Activated T-helper 17 cell treated with anti-CD3 and anti-CD28 coated beads, Interleukin-2, amount 50 U/mL, for 72 hours (primary cell): ENCODE measurements at places on chromosomes 11 and 22. TPM values are rescaled to one million over a fixed set of nuclear protein-coding genes. Genes with fewer than 3 reads are reported as not detected.

GRCh38 chr11:6623391-6624363 is 4.5 kb upstream of the TPP1 start:
- ATAC-seq, result no peak
- H3K27me3 ChIP-seq, result no peaks in the 10 kb centered on the region
- H3K27ac ChIP-seq, result peak overlapping the region; percentile 68
- H3K4me1 ChIP-seq, result peaks cover 6% of the 10 kb centered on the region
- no peak overlapping the region for H3K4me3 ChIP-seq
- no peaks in the 10 kb centered on the region for H3K36me3 ChIP-seq

GRCh38 chr11:84022201-84022600 is 736.0 kb upstream of the CCDC90B start:
- H3K27ac ChIP-seq, result no peak overlapping the region
- ATAC-seq, result no peak
- H3K36me3 ChIP-seq, result no peaks in the 10 kb centered on the region

DNA sequence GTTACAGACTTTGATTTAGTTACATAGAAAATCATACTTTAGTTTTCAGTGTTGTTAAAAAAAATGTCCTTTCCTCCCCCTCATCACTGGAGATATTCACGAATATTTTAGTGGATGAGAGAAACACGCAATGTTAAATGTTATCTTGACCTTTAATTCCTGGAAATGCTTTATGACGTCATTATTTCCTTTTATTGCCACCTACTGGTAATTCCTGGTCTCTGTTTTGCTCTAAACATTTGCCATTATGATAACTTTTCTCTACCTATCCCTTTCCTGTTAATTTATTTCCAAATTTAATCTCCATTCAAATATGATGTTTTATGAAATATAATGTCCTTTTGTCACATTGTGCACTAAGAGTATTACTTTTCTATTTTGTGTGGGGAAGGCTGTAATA is 770.6 kb downstream of the FAM181B start:
- H3K27me3 ChIP-seq, result no peaks in the 10 kb centered on the region
- H3K27ac ChIP-seq, result no peak overlapping the region
- no peak for ATAC-seq
- no peaks in the 10 kb centered on the region for H3K4me1 ChIP-seq
- H3K36me3 ChIP-seq, result no peaks in the 10 kb centered on the region

- no peak overlapping the region for H3K27ac ChIP-seq
- no peaks in the 10 kb centered on the region for H3K36me3 ChIP-seq
- no peak for ATAC-seq
- H3K4me1 ChIP-seq, result no peaks in the 10 kb centered on the region
- H3K27me3 ChIP-seq, result peaks cover 20% of the 10 kb centered on the region
- no peak overlapping the region for H3K4me3 ChIP-seq
Observed at GRCh38 chr11:103532133-103532788, 423.0 kb downstream of the DYNC2H1 start.

DNA sequence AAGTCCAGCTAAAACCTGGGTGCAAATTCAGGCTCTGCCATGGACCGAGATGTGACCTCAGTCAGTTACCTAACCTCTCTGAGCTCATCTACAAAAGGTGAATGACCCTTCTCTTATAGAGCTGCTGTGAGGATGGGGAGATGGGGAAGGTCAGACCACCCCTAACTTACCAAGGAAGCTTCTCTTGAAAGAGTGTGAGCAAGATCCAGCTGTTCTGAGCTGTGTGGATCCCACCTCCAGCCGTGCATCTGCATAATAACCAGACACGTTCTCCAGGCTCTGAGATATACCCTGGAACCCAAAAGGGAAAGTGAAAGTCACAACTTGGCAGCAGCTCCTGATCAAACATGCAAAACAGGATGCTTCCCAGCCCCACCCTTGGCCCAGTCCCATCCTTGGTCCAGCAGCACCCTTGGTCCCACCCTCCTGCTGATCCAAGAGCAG is at the start of gene APOL3:
Gene APOL3, minus strand, starts transcription at position 257 of the 444 bp plus-strand sequence. CDS start 11,700 bp downstream, outside the sequence.
- peak; percentile 60 for ATAC-seq
- peak within 1 kb of the TSS; percentile 98 for H3K4me3 ChIP-seq
- H3K36me3 ChIP-seq, result peaks cover 40% of the 10 kb centered on the region

GRCh38 chr11:97290464-97291041 is 900.7 kb downstream of the JRKL start:
- no peak overlapping the region for H3K4me3 ChIP-seq
- no peaks in the 10 kb centered on the region for H3K27me3 ChIP-seq
- no peaks in the 10 kb centered on the region for H3K4me1 ChIP-seq
- H3K27ac ChIP-seq, result no peak overlapping the region
- ATAC-seq, result no peak

DNA sequence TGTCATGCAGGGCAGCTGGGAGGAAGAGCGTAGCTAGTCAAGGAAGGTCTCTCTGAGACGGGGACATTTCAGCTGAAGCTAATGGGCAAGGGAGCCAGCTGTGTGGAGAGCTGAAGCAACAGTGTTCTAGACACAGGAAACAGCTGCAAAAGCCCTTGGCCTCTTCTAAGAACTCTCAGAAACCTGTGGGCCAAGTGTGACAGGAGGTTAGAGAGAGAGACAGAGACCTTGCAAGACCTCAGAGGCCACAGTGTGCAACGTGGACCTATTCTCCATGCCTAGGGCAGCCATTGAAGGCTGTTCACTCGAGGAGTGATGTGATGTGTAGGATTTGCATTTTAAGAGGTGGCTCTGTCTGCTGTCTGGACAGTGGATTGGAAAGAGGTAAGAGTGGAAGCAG is 48.7 kb upstream of the TNRC6B start:
- ATAC-seq, result peak; percentile 52
- peaks cover 14% of the 10 kb centered on the region for H3K4me1 ChIP-seq
- peak overlapping the region; percentile 47 for H3K27ac ChIP-seq
- peaks cover 60% of the 10 kb centered on the region for H3K36me3 ChIP-seq
- H3K27me3 ChIP-seq, result no peaks in the 10 kb centered on the region

GRCh38 chr22:26679003-26679629 is 21.7 kb downstream of the MIAT start:
- peak overlapping the region; percentile 4 for H3K4me3 ChIP-seq
- no peaks in the 10 kb centered on the region for H3K27me3 ChIP-seq
- peaks cover 86% of the 10 kb centered on the region for H3K36me3 ChIP-seq
- H3K4me1 ChIP-seq, result peaks cover 49% of the 10 kb centered on the region
- ATAC-seq, result peak; percentile 70

GRCh38 chr11:68297812-68298658 is 14.4 kb upstream of the LRP5 start:
- no peak overlapping the region for H3K27ac ChIP-seq
- H3K4me1 ChIP-seq, result no peaks in the 10 kb centered on the region
- H3K27me3 ChIP-seq, result no peaks in the 10 kb centered on the region
- no peaks in the 10 kb centered on the region for H3K36me3 ChIP-seq

- ATAC-seq, result no peak
- no peaks in the 10 kb centered on the region for H3K36me3 ChIP-seq
- no peak overlapping the region for H3K27ac ChIP-seq
- no peak overlapping the region for H3K4me3 ChIP-seq
Observed at GRCh38 chr11:3220521-3221407, 2.2 kb upstream of the MRGPRG start.

GRCh38 chr22:23180301-23180892 is at the start of gene BCR:
Gene BCR, plus strand, starts transcription at chr22:23180509. Its CDS starts 452 bp downstream, at chr22:23180961.
- H3K36me3 ChIP-seq, result peaks cover 32% of the 10 kb centered on the region
- peaks cover 35% of the 10 kb centered on the region for H3K4me1 ChIP-seq
- H3K27ac ChIP-seq, result peak within 1 kb of the TSS; percentile 86
- H3K27me3 ChIP-seq, result no peaks in the 10 kb centered on the region

GRCh38 chr22:21693333-21693998 is 27.7 kb downstream of the PPIL2 start:
- H3K27me3 ChIP-seq, result no peaks in the 10 kb centered on the region
- no peak overlapping the region for H3K4me3 ChIP-seq
- no peak overlapping the region for H3K27ac ChIP-seq
- H3K36me3 ChIP-seq, result peaks cover 88% of the 10 kb centered on the region
- ATAC-seq, result no peak
- peaks cover 6% of the 10 kb centered on the region for H3K4me1 ChIP-seq

DNA sequence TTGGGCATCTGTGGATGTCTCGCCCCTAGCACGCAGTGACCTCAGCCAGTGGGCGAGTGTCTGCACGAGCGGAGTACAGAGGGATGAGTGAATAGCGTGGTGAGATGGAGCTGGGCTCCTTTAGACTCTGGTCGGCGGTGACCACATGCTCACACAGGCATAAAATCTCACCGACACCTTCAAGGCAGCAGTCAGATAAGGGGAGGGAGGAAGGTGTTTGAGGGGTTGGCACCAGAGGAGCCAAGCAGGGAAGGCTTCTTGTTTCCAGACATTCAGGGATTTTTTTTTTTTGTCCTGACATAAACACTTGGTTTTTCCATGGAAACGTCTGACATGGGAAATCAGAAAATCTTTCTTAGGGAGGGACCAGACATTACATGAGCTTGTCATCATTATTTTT is 35.8 kb downstream of the GRIK4 start:
- no peaks in the 10 kb centered on the region for H3K4me1 ChIP-seq
- H3K4me3 ChIP-seq, result no peak overlapping the region
- H3K36me3 ChIP-seq, result no peaks in the 10 kb centered on the region

DNA sequence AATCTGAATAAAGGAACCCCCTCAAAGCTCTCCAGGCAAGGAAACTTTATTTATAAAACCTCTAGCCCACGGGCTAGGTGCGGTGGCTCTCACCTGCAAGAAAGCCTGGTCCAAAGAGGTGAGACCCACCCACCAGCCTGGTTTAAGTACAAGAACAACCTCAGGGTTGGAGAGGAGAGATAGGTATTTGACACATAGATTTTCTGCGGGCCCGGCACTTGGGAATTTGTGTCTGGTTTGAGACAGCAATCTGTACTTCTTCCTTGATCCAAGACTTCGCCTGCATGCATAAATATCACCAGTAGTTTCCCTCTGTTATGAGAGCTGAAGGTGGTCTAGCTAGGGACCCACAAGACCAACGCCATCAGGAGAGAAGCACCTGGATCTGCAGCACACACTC is 73.2 kb upstream of the CAPRIN1 start:
- no peaks in the 10 kb centered on the region for H3K4me1 ChIP-seq
- H3K27me3 ChIP-seq, result peaks cover 6% of the 10 kb centered on the region
- H3K27ac ChIP-seq, result no peak overlapping the region
- H3K36me3 ChIP-seq, result no peaks in the 10 kb centered on the region
- no peak for ATAC-seq

- no peak overlapping the region for H3K27ac ChIP-seq
- no peaks in the 10 kb centered on the region for H3K36me3 ChIP-seq
- ATAC-seq, result no peak
- H3K4me1 ChIP-seq, result no peaks in the 10 kb centered on the region
- peaks cover 22% of the 10 kb centered on the region for H3K27me3 ChIP-seq
Observed at GRCh38 chr22:27331526-27332281, 469.9 kb downstream of the MN1 start.

GRCh38 chr22:16960220-16960883 is 47.7 kb downstream of the GAB4 start:
- H3K4me1 ChIP-seq, result no peaks in the 10 kb centered on the region
- no peaks in the 10 kb centered on the region for H3K36me3 ChIP-seq
- no peak for ATAC-seq
- H3K27ac ChIP-seq, result no peak overlapping the region

DNA sequence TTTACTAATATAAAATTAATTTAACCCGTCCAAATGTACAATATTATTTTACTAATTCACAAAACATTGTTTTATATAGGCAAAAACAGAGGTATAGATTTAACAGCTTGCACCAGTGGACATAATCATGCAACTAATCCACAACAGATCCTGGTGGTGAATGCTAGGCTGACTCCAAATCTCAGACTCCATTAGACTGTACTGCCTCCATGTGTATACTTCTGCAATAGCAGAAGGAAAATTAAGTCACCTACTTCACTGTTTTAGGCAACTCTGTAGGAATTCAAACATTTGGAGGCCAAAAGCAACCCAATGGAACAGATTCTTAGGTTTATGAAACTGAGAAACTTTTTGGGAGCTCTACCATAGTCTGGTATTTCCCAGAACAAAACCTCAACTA is 30.0 kb upstream of the RAB39A start:
- no peaks in the 10 kb centered on the region for H3K36me3 ChIP-seq
- peak; percentile 77 for ATAC-seq
- H3K4me1 ChIP-seq, result no peaks in the 10 kb centered on the region
- no peak overlapping the region for H3K4me3 ChIP-seq
- no peak overlapping the region for H3K27ac ChIP-seq

The ANO9 gene
- total RNA-seq, result 119 TPM

The TRPC6 gene
- total RNA-seq, result not detected

The KCNJ11 gene
- total RNA-seq, result 0.32 TPM

The PTPRCAP gene
- 112 TPM for total RNA-seq

The SEC14L6 gene
- total RNA-seq, result not detected

The HEPN1 gene
- not detected for total RNA-seq

The TPST2 gene
- 23.2 TPM for total RNA-seq

The HTR3B gene
- not detected for total RNA-seq
